Hypothalamus (tissue), 51 donors: ENCODE measurements at places on chromosomes 1 and 21.

DNA sequence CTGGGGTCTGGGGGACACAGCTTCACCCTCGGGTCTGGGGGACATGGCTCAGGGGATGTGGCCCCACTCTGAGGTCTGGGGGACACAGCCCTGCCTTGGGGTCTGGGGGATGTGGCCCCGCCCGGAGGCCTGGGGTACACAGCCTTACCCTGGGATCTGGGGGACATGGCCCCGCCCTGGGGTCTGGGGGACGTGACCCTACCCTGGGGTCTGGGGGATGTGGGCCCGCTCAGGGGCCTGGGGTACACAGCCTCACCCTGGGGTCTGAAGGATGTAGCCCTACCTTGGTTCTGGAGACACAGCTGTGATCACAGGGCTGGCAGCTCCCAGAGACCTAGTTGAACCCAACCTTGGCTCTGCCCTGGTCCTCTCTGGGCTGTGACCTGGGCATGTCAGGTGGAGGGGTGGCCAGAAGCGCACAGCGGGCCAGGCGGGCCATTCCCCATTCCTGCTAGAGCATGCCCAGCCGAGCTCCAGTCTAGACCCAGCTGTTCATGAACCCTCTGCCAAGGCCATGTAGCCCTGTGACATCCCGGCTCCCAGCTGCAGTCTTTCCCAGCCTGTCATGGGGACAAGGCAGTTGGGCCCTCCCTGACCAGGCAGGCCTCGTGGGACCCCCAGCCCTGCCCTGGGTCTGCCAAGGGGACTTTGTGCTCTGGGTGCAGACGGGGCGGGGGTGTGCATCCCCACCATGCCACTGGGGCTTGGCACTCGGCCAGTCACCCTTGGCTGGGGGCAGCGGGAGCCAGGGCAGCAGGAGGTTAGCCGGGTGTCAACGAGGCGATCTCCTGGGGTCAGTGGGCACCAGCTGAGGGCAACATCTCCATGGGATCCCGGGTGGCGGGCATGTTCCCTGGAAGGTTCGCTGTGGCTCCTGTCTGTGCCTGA is 43.9 kb downstream of the WNT9A start:
- no peak for DNase-seq

DNA sequence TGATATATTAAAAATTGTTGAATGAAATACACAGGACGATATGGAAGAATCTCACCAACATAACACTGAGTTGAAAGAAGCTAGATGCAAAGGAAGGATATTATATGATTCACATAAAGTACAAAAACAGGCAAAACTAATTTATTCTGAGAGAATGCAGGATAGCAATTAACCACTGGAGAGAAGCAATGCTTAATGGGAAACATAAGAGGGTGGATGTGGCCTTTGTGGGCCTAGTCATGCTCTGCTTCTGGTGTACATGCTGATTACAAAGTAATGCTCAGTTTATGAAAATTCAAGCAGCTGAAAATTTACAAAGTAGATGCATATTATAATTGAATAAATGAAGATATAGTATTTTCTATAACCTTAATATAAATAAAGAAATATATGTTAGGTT is 326.4 kb upstream of the ADAMTS5 start:
- no peak for DNase-seq

DNA sequence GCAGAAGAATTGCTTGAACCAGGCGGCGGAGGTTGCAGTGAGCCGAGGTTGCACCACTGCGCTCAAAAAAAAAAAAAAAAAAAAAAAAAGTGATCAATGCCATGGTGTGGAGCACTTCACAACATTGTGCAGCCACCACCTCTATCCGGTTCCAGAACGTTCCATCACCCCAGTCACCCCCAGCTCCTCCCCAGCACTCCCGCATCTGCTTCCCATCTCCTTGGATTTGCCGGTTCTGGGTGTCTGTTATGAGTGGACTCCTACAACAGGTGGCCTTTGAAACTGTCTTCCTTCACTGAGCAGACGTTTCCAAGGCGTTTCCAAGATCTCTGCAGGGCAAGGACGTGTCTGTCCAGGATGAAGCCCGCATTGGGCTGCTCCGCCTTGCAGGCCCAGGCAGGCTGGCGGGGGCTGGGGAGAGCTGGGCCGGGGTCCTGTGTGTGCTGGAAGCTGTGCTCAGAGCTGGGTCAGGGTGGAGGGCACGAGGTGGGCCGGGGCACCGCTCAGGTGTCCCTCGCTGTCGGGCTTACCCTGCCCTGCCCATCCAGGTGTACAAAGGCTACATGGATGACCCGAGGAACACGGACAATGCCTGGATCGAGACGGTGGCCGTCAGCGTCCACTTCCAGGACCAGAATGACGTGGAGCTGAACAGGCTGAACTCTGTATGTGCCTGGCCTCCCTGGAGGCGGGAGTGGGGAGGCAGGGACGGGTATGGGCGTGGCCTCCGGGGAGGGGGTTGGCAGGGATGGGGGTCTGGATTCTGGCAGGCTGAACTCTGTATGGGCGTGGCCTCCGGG is 14.9 kb upstream of the LRRC3 start:
- DNase-seq = no peak

GRCh38 chr1:56266359-56266758 is 313.0 kb downstream of the PLPP3 start:
- DNase-seq = no peak

DNA sequence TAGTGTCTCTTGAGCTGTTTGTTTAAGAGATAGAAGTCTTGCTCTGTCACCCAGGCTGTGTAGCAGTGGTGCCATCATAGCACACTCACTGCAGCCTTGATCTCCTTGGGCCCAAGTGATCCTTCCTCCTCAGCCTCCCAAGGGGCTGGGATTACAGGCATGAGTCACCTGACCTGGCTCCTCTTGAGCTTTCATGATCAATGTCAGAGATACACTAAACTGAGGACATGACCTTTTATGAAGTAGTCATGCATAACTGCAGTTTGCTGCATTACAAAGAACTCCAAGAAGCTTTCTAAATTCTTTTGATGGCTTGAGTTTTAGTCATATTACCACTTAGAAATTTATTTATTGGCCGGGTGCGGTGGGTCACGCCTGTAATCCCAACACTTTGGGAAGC is 77.7 kb downstream of the CC2D1B start:
- no peak for DNase-seq

DNA sequence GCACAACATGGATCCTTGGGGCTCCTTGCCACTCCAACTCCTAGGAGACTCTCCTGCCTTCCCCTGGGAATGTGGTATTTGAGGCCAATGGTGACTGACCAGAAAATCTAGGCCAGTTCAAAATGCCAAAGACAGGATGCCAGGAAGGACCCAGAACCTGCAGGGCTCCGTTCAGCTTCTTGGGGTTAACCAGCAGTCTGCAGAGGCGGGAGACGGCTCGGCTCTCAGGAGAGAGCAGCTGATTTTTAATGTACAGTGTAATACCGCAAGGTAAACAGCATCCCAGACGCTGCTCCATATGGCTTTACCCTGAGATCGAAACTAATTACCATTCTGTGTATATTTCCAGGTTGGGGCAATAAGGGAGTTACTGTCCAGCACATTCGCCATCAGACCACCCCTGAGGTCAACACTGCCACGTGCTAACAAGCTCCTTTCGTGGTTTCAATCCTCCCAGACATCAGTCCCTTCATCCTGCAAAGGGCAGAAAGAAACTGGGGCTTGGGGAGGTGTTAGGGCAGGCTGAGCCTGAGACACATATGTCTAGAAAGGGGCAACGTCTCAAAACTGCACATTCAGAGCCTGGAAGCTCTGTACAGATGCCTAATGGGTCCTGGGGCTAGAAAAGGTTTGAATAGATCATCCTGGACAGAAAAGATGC is 16.7 kb downstream of the ITPKB start:
- DNase-seq = no peak

- DNase-seq = no peak
Measured at GRCh38 chr21:41360072-41360821, 1.6 kb upstream of the MX2 start.

DNA sequence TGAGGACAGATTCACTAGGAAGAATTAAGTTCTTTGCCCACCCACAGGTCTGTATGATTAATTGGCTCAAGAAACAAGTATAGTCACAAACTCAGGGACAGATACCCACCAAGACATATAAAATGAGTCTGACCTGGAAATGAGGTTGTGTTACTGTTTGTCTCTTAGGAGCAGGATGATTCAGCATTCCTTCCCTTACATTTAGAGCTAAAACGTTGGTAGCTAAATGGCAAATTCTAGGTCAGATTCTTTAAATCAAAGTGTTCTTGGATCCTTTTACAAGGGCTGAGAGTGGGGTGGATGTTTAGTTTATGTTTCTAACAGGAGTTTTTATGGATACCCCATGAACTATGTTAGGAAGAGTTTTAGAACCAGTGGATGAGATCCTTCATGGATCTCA is 4.7 kb downstream of the RIMKLA start:
- no peak for DNase-seq

- DNase-seq = no peak
Measured at GRCh38 chr1:153271711-153272110, 12.2 kb downstream of the LORICRIN start.

DNA sequence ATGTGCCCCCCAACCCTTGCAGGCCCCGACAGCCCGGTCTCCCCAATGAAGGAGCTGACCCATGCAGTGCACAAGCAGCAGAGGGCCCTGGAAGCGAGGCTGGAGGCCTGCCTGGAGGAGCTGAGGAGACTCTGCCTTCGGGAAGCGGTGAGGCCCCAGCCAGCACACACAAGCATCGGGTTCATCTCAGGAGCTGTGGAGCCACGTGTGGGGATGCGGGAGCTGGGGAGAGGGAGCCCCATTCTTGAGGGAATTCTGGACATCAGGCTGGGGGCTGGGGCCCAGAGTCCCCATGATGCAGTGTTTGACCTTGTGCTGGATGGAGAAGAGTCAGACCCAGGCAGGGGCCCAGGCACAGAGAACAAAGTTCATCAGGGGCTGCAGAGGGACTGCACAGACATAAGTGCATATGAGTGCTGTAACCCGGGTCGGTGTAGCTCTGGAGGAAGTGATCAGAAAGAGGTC is 4.8 kb downstream of the INAVA start:
- no peak for DNase-seq

DNA sequence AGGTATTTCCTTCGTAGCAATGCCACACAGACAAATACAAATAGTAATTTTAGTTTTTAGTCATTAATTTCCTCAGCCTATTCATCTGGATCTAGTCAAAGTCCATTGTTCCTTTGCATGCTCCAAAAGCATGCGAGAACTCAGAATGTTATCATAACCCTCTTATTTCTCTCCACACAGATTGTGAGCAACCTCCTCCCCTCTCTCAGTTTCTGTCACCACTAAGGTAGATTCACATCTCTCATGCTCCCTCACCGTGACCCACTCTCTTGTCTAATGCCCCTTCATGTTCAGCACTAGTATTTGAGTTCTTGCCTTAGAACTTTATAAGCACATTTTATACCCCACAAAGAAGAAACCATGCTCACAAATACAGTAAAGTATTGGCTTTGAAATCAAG is 582.4 kb downstream of the PLA2G4A start:
- DNase-seq = no peak

DNA sequence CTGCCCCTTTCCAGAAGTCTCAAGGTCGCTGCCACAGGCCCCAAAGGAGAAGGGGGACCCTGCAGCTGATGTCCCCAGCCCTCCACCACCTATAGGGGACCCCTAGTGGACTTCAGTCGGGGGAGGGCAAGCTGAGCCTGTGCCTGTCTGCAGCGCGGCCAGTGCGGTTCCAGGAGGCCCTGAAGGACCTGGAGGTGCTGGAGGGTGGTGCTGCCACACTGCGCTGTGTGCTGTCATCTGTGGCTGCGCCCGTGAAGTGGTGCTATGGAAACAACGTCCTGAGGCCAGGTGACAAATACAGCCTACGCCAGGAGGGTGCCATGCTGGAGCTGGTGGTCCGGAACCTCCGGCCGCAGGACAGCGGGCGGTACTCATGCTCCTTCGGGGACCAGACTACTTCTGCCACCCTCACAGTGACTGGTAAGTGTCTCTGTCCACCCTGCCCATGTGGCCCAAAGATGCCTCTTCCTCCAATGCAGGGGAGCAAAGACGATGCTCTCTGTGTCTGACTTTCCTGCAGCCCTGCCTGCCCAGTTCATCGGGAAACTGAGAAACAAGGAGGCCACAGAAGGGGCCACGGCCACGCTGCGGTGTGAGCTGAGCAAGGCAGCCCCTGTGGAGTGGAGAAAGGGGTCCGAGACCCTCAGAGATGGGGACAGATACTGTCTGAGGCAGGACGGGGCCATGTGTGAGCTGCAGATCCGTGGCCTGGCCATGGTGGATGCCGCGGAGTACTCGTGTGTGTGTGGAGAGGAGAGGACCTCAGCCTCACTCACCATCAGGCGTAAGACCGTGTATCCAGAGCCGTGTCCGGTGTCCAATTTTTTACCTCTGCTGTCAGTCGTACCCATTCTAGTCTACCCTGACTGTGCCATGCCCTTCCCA is 79.9 kb downstream of the OBSCN start:
- DNase-seq = no peak

GRCh38 chr1:214401666-214402065 is 120.7 kb downstream of the SMYD2 start:
- no peak for DNase-seq

DNA sequence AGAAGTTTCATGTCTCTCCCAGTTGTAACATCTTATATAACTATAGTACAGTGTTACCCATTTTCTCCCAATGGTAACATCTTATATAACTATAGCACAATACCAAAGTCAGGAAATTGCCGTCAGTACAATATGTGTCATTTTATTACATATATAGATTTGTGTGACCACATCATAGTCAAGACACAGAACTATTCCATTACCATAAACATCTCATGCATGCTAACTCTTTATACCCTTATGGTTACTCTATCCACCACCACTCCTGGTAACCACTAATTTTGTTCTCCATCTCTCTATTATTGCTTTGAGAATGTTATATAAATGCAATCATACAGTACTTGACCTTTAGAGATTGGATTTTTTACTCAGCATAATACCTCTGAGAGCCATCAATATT is 120.7 kb downstream of the BACH1 start:
- no peak for DNase-seq

DNA sequence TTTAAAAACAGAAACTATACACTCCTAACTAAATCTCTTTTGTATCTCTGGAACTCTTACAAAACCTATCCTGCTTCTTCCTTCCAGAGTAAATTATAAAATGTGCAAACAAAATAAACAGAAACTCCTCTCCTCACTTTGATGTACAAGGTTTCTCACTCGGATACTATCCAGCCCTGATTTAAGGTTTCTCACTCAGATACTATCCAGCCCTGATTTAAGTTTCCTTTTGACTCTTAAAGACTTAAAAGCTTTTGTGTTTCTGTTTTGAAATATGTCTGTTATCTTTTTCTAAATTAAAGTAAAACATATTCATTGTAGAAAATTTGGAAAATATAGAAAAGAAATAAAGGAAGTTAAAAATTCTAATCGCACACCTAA is 132.5 kb downstream of the CRB1 start:
- DNase-seq = no peak

DNA sequence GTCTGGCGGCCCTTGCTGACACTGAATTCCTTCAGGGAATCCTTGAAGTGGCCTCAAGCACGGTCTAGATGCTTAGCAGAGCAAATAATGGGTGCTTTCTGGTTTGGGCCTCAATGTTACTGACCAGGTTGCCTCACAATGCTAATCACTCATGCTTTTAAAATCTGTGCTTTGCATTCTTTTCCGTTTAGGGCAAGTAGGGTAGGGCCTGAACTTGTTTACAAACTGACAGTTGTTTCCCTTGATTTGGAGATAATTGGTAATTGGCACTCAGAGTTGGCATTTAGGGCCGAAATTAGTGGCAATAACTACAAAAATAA is 1.4 kb downstream of the VPS13D start:
- DNase-seq = no peak
